ENCODE measurements at places on chromosomes 3 and 15.

- DNase-seq = no peak
Measured at GRCh38 chr3:105905328-105905727, 36.5 kb upstream of the CBLB start.

- DNase-seq = no peak
Measured at GRCh38 chr3:105764378-105765307, 104.2 kb downstream of the CBLB start.

DNA sequence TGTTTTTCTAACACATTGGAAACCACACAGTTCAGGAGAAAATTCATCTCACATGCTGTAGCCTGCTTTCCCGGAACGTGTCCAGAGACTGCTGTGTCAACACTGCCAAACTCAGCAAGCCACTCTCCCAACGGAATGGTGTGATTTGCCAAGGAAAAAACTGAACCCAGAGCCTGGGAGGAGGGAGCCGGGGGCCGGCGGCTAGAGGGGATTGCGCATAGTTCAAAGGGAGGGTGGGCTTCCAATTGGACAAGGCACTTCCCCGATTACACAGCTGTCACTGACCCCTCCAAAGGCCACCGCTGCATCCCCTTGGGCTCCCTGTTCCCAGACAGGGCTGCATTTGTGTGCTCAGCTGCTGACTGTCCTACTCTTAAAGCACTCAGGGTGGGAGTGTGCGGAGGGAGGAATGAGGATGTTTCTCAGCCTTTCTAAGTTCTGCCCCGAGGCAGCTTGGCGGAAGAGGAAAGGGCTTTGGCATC lies 256.2 kb downstream of the ZNF621 start:
- DNase-seq = no peak

GRCh38 chr3:104349836-104350235 lies 1016.9 kb upstream of the ALCAM start:
- no peak for DNase-seq

DNA sequence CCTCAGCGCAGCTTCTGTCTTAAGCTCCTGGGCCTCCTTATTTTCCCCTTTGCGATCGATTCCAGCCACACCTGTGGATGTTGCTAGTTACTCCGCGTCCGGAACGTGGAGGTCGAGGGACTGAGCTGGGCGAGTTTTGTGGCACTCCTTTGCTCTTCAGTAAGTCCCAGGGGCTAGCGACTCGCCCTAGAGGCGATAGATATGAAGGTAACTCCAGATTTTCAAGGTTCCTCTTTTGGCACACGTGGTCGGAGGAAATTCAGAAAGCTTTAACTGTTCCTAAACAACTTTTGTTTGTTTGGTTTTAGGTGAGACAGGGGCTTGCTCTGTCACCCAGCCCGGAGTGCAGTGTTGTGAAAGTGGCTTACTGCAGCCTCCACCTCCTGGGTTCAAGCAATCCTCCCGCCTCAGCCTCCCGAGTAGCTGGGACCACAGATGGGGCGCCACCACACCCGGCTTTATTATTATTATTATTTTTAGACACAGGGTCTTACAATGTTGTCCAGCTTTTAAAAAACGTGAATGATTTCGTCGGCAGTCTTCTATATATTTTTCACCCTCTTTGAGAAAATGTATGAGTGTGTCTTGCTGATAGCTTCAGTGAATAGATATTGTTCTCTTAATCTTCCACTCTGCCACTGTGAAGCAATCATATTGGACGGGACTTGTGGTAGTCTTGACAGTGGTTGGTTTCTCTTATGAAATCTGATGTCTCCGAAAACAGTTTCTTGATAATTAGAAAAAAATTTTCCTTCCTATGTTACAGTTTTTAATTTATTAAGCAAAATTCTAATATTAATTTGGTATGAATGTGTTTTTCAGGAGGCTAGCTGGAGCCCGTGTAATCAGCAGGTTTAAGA lies 785 bp downstream of the MFSD1 start:
- DNase-seq = no peak

- no peak for DNase-seq
Measured at GRCh38 chr3:186964071-186964470, 33.7 kb downstream of the ST6GAL1 start.

DNA sequence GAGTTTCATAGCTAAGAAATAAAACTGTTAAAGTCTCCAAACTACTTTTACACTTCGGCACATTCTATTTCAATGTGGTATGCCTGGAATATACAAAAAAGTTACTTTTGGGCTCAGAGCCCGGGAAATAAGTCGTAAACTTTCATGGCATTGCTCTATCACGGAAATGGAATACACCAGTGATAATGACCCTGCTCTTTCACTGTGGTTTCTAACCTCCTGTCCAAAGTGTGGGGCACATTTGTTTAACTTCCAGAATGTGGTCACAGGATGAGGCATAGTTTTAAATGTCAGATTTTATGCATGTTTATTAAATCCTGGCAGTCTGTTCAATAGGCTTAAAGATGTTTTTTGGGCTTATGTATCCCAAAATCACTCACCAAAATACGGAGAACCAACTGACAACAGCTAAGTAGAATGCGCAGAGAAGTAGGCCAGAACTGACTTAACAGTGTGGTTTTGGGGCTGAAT lies 5.1 kb downstream of the CXCR6 start:
- DNase-seq = no peak

DNA sequence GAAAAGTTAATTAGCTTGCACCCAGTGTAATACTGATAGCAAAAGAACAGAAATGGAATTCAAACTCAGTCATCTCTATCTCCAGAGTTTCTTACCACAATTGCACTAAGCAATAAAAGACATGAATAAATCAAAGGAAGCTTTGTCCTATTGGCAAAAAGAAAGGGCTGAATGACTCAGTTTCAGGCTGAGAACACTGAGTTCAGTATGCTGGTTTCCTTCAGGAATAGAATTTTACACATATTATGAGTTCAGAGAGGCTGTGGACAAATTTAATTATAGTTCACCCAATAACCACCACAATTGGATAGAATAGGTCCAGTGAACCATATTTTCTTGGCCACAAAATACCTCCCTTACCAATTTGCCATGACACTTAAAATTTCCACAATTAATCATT lies 249.7 kb downstream of the KCNMB2 start:
- no peak for DNase-seq

DNA sequence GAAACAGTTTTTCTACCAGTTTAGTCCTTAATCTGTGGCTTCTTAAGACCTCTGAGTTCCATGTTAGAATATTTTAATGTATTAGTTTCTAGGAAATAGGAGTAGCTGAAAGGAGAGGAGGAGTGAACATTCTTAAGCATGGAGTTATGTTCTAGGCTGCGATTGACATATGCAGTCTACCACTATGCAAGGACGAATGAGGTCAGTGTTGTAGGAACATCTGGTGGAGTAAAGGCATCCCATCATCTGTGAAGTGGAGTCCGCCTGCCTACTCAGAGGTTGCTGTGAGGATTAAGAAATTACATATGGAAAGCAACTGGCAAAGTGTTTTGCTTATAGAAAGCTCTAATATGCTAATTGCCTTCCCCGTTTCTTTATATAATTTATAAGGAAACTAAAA lies 45.1 kb downstream of the SNAPC5 start:
- DNase-seq = no peak

- DNase-seq = no peak
Measured at GRCh38 chr3:33035596-33035995, 61.4 kb downstream of the GLB1 start.

DNA sequence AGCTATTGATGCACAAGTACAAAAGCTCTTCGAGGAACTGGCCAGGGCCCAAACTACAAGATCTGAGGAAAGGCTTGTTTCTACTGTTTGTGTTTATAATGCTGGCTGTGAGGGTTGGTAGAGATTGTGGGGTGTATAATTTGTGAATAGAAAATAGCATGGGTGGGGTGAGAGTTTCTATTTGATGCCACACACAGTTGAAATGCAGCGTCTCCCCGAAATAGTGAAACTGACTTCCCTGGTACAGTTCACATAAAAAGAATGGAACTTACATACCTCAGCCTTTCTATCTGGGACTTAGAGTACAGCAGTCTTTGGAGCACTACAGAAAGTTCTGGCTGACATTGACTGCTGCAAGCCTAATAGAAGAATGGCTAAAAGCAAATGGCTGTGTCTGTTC lies 91.3 kb downstream of the DTWD1 start:
- DNase-seq = no peak

- no peak for DNase-seq
Measured at GRCh38 chr3:152944671-152945070, 109.7 kb downstream of the P2RY1 start.

DNA sequence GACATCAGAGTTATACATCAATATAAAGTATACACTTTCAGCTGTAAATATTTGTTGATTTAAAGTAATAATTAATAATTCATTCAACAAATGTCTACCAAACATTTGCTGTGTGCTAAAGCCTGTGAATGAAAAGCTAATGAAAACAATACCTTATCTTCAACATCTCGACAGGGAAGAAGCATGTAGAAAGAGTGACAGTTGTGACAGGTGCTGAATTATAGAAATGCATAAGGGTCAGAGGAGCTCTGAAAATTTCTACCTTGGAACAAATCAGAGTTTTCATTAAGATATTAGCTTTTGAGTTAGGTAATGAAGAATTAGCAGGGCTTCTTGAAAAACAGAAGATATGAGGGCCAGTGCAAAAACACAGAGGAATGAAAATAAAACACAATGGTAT lies 739.2 kb downstream of the VGLL3 start:
- DNase-seq = no peak

DNA sequence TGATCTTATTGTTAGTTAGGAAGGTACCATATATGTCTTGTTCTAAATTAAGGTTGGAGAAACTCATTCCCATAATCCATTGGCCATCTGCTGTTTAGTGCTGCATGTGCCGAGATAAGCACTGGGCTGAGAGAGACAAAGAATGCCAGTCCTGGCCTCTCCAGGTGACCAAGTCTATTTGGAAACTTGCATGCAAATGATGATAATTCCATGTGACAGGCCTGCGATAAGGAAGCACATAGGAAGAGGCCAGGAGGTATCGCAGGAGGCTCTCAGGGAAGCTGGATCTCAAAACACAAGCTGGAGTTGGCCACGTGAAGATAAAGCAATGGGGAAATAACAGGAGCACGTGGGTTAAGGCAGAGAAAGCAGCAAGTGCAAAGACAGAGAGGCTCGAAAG lies 39.7 kb downstream of the MYO5C start:
- no peak for DNase-seq

GRCh38 chr3:179264449-179264848 lies 13.5 kb upstream of the KCNMB3 start:
- no peak for DNase-seq

GRCh38 chr3:36595511-36595910 lies 168.8 kb downstream of the DCLK3 start:
- no peak for DNase-seq

GRCh38 chr3:53495520-53496391 lies 1.3 kb downstream of the CACNA1D start:
- no peak for DNase-seq

DNA sequence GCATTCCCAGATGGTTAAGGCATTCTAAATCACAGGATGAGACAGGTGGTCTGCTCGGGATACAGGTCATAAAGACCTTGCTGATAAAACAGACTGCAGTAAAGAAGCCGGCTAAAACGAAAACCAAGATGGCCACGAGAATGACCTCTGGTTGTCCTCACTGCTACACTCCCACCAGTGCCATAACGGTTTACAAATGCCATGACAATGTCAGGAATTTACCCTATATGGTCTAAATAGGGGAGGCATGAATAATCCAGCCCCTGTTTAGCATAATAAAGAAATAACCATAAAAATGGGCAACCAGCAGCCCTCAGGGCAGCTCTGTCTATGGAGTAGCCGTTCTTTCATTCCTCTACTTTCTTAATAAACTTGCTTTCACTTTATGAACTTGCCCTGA lies 151.1 kb downstream of the ZNF385D start:
- DNase-seq = no peak

DNA sequence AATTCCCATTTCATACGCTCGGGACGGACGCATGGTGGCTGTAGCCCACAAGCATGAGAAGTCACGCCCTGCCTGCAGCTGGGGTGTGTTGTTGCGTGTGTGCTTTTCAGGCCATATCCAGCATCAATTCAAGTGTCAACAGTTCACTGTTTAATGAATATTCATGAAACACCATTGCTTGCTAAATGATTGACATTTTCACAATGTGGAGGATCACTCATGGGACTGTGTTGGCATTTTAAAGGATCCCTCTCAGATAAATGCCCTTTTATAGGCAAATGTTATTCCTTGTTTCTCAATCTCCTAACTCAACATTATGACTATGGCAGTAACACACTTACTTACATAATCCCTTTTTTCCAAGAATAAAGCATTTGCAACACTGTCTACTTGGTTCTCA lies 511.3 kb downstream of the GABRG3 start:
- DNase-seq = no peak

GRCh38 chr15:90780916-90781315 lies 63.8 kb downstream of the BLM start:
- DNase-seq = no peak

DNA sequence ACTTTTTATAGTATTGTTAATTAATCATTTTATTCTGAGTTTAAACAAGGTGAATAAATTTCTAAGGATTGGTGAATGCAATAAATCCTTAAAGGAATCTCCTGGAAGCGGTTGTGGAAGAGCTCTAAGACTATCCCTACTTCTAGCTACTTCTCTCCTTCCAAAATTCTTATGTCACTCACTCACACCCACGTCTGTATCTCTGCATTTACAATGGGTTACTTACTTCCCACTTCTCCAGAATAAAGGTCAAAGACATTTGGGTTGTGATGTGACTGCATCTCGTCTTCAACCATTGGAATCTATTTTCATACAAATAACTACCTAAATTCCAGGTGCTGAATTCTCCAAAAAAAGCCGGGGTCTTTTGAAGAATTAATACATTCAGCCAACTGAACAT lies 234.2 kb upstream of the MDFIC2 start:
- no peak for DNase-seq

- no peak for DNase-seq
Measured at GRCh38 chr3:73577704-73578103, 47.0 kb downstream of the PDZRN3 start.

DNA sequence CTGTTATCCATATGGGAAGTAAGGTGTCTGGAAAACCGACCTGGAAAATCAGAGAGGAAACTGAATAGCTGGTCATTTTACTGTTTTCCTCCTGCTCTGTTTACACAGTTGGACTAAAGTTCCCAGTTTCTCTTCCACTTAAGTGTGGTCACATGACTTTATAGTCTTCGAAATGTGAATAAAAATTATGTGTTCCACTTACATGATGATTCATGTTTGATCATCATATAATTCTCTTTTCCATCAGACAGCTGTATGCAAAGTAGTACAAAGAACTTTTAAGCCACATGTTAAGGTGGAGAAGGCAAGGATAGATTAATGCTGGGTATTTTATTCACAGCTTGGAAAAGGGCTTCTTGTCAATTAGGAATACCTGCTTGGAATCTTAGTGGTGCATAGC lies 525.5 kb upstream of the BCHE start:
- DNase-seq = no peak

- DNase-seq = no peak
Measured at GRCh38 chr3:126731044-126731443, 27.0 kb downstream of the CHCHD6 start.
